Fibroblast of upper back skin (primary cell): ENCODE measurements at places on chromosomes 4 and X.

DNA sequence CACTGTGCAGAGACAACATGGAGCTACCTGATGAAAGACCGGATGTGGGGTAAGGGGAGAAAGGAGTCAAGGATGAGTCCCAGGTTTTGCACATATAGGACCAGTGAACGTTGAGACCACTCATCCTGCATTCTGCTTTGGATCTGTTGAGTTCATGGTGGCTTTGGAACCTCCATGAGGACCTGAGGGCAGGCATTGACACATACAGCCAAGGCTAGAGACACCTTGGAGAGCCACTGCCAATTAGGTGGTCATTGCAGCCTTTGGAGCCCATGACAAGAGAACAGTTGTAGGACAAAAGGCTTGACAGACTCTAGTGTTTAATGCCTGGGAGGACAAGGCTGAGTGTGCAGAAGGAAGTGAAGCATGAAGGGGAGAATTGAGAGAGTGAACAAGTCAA, 87.9 kb downstream of the STK32B start:
- DNase-seq, result no peak

- DNase-seq, result peak; percentile 1
These were observed 63.4 kb downstream of the NUDT10 start for GRCh38 chrX:51395810-51396728.

- DNase-seq, result peak; percentile 59
These were observed 32.8 kb downstream of the CLCN4 start for GRCh38 chrX:10189317-10190268.

GRCh38 chr4:47498899-47499298, 13.8 kb downstream of the ATP10D start:
- no peak for DNase-seq

DNA sequence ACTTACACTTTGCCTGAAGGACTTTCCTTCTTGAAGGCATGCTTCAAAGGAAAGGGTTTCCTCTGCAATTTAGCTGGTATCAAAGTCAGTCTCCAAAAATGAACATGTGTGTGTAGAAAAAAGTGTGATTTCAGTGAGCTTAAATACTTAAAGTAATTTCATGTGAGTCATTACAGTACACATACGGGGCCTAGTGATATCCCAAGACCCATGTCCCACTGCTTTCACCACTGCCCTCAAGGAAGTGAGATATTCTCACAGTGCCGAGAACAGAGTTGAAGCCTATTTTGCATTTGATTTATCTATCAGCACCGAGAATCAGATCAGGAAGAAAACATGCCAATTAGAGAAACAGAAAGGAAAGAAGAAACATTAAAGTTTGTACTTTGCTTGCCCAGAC, 61.0 kb downstream of the CHST7 start:
- no peak for DNase-seq

DNA sequence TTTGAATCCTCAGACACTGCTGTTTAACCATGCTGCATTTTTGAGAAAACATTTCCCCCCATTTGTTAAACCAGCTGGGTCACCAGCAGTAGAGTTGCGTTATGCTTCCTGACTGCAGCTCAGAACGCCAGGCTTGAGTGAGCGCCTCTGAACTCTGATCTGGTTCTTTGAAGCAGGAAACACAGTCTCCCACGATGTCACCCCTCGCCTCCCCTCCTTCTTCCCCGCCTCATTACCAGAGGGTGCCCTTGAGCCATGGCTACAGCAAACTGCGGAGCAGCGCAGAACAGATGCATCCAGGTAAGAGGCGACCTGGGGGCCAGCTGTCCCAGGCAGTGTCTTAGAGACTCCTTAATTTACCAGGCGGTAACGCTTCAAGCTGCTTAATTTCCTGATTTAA, 78.4 kb downstream of the REPS2 start:
- DNase-seq, result no peak

GRCh38 chrX:64580605-64581004, 185.4 kb upstream of the MTMR8 start:
- no peak for DNase-seq

- DNase-seq, result no peak
These were observed 573.6 kb downstream of the PPP4R3C start for GRCh38 chrX:26889574-26889973.

GRCh38 chr4:112515198-112516065, 548 bp downstream of the NEUROG2 start:
- DNase-seq, result no peak

DNA sequence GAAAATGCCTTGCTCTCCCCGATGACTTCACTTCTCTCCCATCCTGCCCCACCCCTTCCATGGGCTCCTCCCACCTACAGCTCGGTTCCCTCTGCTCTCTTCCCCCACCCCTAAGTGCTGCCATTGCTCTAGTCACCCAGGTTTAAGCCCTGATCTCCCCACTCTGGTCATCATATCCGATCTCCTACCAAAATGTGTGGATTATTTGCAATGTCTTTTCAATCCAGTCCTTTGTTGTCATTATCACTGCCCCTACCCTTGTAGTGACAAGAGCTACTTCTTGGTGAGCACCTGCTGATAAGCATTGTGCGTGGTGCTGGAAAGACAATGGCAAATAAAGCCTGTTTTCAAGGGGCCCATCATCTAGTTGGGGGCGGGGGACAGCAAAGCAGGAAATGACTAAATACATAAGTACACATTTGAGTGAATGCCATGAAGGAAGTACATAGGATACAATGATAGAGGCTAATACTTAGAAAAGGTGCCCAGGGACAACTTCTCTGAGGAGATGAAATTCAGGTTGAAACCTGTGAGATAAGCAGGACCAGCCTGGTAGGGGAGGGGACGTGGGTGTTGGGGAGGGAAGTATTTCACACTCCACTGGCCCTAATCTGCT, 63.8 kb downstream of the DLG3 start:
- DNase-seq, result peak; percentile 16
